Activated naive CD4-positive, alpha-beta T cell treated with anti-CD3 and anti-CD28 coated beads, Interleukin-2, amount 50 U/mL, for 72 hours (primary cell): ENCODE measurements at places on chromosomes 7 and 10. TPM values are rescaled to one million over a fixed set of nuclear protein-coding genes. Genes with fewer than 3 reads are reported as not detected.

- DNase-seq = no peak
Measured at GRCh38 chr7:70808876-70809275, 323.1 kb upstream of the GALNT17 start.

GNAT3 gene
- not detected for total RNA-seq

GTF2IRD2 gene
- 1.1 TPM for total RNA-seq

CTAGE4 gene
- total RNA-seq = not detected

DNA sequence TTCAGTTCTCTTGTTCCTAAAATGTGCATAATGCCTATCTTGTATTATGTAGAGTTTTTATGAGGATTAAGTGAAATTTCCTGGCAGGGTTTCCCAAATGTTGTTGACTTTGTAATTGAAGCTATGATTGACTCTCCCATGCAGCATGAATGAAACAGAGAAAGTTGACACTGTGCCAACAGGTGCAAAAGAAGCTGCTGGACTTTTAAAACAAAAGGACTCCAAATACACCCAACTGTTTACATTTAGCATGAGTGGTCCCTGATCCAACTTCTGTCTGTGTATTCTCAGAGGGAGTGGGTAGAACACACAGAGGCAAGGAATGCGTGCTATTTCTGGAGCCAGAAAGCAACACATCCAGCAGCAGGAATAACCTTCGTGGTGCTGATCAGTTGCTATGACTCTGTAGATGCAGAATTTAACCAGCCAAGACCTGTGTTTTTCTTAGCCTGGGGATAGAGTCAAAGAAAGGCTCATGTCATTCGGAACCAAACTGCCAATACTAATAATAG, 14.4 kb upstream of the RBM20 start:
- DNase-seq = no peak

HOXA4 gene
- not detected for total RNA-seq

GRCh38 chr10:21166557-21167287, 269.6 kb upstream of the NEBL start:
- DNase-seq = no peak

ARL3 gene
- 6.8 TPM for total RNA-seq

DNA sequence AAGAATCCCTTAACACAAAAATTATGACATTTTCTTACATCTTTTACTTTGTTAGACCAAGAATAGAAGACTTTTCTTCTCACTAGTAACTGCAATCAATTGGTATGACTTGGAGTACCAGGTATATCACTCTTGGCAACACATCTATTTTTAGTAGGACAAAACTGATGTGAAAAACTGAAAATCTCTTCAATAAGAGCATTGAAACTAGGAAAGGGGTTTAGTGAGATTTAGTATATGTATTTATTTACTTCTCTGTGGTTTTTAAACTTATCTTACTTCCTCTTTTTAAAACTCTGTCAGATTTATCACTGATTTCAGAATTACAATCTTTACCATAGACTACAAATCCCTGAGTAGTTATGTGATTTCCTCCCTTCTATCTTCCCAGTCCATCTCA, 366.2 kb downstream of the PCDH15 start:
- no peak for DNase-seq

EBLN1 gene
- total RNA-seq = not detected

SPDYE2 gene
- total RNA-seq = not detected

DNA sequence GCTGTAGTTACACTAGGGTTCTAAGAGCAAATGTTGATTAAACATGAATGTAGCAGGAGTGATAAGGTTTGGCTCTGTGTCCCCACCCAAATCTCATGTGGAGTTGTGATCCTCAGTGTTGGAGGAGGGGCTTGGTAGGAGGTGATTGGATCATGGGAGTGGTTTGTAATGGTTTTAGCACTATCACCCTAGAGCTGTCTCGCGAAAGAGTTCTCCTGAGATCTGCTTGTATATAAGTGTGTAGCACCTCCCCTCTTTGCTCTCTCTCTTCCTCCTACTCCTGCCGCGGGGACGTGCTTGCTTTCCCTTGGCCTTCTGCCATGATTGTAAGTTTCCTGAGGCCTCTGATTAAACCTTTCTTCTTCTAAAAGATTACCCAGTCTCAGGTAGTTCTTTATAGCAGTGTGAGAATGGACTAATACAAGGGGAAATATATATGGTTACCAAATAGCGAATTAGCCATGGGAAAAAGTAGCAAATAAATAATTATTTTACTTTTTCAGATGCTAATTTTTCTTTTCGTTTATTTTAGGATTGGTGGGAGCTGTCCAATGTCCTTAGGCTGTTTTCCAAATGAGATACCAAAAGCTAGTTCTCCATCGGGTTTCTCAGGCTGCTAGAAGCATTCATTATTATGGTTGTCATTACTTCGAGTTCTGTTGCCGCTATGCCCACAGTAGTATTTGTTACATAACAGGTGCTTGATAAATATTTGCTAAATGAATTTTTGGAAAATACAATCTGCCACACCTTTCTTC, 58.7 kb downstream of the PTEN start:
- DNase-seq = no peak

DNA sequence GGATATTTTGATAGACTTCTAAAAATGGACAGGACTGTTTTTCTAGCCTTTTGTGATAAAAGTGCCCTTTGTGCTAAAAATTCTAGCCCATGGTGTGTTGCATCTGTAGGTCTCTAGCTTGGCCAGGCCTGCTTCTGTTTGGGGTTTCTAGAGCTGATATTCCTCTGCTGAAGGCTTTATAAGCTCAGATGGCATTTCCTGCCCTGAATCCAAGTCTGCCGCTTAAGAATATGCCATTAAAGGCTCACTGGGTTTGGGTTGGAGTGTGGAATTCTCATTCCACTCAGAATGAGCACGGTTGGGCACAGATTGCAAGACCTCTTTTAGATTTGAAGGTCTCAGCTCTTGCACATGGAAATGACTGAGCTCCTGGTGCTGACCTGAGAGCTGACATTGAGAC, 49.4 kb upstream of the IGFBP3 start:
- no peak for DNase-seq

ZNF107 gene
- 10.0 TPM for total RNA-seq

GPER1 gene
- total RNA-seq = not detected

DNA sequence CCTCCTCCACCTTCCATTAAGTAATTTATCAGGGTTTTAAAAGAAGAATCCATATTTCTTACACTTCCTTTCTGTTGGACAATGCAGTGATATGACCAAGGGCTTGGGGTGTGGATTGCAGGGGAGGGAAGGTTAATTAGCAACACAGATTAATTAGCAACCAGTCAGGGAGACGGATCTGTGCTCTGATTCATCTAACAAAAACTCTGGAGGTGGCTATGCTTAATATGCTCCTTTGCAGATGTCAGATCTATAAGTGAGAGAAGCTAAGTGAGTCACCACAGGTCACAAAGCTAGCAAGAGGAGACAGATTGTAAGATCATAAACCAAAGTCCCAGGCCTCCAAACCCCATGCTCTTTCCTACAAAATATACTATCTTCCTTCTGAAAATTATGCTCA, 178.8 kb upstream of the ITGB1 start:
- no peak for DNase-seq

DNA sequence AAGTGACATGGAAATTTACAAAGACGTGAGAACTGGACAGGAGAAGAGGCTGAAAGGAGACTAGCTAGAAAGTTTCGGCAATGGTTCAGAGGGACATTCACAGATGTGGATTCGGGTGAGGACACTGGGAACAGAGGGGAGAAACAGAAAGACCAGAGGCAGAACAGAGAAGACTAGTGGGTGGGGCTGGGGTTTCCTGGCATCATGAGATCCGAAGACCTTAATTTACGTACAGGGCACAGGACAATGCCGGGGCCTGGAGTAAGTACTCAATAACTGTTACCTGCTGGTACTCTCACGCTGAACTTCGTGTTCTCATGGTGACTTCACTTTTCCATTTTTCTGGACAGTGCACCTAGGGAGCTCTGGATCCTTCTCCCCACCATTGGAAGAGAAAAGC, 53.5 kb downstream of the VOPP1 start:
- no peak for DNase-seq

DNA sequence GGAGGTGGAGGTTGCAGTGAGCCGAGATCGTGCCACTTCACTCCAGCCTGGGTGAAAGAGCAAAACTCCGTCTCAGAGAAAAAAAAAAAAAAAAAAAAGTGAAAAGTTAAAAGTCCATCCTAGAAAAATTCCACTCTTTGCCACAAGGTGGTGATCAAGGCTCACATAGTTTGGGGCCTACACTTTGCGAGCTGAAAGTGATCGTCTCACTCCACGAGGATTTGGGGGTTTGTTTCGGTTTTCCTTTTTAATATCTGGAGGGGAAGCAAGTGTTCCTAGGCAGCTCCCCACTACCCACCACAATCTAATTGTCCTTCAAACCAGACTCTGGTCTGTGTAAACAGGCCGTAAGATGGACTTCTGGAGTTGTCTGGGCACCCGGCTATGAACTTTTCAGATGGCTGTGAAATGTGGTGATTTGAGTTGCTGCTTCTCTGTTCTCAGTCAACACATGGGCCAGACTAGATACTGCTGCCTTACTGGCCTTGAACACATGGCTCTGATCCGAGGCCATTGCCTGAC, 27.1 kb downstream of the PRLHR start:
- DNase-seq = no peak

DNA sequence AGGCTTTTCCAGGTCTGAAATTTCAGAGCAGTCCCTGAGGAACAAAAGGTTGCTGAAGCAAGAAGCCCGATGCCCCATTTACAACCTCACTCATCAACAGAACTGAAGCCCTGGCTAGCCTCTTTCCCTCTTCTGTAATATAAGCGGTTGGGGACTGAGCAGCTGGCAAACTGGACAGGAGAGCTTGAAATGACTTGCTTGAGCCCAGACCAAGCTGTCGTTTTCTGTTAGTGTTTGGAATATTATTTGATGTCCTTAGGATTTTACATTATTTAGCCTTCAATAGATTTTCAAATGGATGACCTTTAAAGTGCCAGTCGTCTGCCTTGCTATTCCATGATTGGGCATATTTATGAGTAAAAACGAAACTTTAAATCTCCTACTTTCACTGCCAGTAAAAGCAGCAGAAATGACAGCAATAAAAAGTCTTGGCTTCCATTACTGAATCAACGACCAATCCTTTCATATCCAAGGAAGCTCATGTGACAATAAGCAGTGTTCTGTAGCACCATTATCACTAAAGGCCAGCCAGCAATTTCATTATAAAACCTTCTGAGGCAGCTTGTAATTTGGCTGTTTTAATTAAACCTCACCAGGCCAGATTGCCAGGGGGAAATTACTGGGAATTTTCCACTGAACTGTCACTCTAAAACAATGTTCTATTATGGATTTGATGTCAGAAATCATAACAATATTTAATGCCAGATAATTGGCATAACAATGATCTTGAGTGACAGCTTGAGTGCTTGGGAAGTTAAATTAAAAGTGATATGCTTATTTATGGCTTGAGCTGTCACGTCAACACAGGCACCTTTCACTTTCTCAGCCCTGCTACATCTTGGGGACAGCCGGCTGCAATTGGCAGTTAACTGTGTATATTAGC, 85.9 kb downstream of the LSMEM1 start:
- no peak for DNase-seq

CLRN3 gene
- total RNA-seq = not detected

GRCh38 chr10:55740110-55740509, 620.9 kb downstream of the ZWINT start:
- no peak for DNase-seq

- DNase-seq = no peak
Measured at GRCh38 chr10:93629647-93630305, 17.4 kb downstream of the PDE6C start.

ASZ1 gene
- total RNA-seq = not detected

- no peak for DNase-seq
Measured at GRCh38 chr10:92712016-92712889, 22.5 kb downstream of the HHEX start.

DNA sequence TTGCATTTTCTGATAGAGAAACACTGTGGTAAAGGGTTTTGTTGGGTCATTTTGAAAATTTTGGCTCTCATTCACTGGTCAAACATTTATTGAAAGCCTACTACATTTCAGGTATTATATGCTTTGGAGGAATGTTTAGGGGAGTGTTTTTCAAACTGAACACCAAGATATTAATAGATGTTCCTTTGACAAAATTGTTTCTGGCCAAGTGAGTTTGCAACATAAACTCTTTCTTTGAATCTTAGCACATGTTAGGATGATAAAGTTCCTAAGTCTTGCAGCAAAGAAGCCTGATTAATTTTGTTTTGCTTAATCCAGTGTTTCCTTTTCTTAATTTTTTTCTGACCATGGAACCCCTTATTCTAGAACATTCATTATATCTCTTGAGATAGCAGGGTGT, 232.5 kb upstream of the PHYHIPL start:
- no peak for DNase-seq

DNA sequence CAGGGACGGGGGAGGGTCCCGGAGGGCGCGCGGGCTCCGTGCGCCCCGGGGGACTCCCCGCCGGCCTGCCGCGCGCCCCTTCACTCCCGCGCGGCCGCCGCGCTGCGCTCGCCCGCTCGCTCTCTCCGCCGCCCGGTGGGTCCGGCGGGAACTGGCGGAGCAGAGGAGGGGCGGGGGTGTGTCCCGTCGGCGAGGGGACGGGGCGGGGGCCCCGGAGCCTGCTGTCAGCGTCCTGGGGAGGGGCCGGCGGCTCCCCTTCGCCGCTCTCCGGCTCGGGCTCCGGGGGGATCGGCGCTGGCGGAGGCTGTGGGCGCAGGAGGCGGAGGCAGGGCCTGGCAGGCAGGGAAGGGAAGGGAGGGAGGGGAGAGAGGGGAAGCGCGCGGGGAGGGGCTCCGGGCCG, at the start of gene SH3PXD2A:
Gene SH3PXD2A (minus strand): TSS at position 153 of the 400 bp plus-strand sequence. CDS start 310 bp downstream, outside the sequence.
- peak; percentile 38 for DNase-seq

GRCh38 chr7:55546814-55547213, 25.5 kb downstream of the VOPP1 start:
- DNase-seq = no peak

DNA sequence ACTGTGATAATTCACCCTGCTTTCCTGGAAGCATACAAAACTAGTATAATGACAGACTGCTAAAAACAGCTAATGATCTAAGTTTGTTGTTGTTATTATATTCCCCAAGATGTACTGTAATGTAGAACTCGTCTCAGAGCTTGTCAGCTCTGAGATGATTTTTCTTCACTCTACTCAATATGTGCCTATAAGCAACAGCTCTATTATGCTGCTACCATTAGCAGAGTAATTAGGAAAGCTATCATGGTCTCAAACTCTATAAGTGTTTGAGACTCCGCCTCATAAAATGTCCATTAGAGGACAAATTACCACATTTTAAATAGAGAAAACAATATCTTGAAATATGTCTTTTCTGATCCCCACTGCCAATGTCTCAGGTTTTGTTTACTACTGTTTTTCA, 476.5 kb upstream of the PCDH15 start:
- DNase-seq = no peak

DNA sequence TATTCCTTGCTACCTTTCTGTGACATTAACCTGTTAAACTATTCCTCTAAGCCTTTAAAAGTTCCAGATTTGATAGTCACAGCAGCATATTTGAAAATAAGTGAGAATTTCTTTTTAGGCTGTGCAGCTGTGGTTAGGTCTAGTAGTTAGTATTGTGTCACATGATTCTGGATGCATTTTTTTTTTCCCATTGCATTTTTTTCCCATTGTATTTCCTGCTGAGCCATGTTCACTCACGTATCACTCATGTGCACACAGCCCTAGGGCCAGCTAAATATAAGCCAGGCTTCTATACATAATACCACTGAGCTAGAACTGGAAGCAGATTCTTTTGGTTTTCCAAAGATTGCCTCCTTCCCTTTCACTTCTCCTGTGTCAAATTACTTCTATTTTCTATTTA, 37.4 kb downstream of the DNAJC9 start:
- no peak for DNase-seq

GRCh38 chr7:21256310-21256877, 171.5 kb upstream of the SP4 start:
- no peak for DNase-seq
